Lower lobe of right lung (tissue), 2 donors: ENCODE measurements at places on chromosomes 13 and 19.
A peak's percentile ranks its signal among the peaks of the same experiment; 100 is the strongest.

GRCh38 chr13:108383667-108384066 is 114.1 kb downstream of the TNFSF13B start:
- DNase-seq = no peak

DNA sequence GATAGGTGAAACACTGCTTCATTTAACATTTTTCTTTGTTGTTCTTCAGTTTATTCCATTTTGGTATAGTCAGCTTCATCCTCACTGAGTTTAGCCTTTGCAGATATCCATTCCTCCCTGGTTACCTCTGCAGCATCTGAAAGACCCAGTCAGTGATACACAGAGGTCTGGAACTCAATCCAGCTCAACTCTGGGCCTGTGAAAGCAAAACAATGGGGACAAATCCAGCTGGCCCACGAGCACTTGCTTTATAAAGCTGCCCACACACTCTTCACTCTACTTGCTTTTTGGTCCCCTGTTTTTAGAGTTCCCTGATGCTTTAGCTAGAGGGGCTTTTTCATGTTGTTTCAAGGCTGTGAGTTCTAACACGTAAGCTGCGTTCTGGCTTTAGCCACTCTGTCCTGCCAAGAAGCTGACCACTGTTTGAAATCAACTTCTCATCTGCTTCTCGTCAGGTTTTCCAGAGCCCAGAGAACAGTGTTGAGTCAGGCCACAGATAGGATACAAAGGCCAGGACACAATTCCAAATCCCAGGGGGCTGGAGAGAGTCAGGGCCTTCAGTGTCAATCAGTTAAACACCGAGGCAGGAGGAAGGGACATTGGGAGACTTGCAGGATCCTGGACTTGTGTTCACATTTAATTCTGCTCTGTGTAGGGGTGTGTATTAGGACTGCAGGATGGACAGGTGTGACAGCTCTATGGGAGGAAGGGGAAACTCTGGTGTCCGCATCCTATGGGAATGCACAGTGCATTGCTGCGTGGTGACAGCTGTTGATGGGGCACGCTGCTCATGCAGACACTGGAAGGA is 83.5 kb upstream of the RNF113B start:
- DNase-seq = no peak

GRCh38 chr19:46349311-46349993 is 2.6 kb downstream of the PPP5C start:
- DNase-seq = peak; percentile 48

- DNase-seq = no peak
Measured at GRCh38 chr13:83150616-83151307, 731.5 kb downstream of the SLITRK1 start.

GRCh38 chr13:22270881-22271280 is 600.0 kb downstream of the FGF9 start:
- no peak for DNase-seq

DNA sequence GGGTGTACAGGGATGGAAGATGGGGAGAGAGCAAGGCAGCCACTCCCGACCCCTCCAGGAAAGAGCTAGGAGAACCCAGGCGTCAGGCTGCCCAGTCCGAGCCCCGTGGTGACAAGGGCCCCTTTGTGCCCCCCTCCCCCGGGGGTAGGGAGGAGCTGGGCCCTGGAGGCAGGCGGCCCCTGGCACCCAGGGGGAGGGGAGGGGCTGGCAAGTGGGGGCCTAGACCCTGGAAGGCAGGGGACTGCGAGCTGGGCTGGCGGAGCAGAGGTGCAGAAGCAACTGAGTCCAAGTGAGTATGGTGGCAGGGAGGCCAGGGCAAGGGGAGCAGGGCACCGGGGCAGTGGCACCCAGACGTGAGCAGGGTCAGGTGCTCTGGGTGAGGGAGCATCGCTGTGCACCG is at the start of gene MAG:
MAG (plus strand) TSS at position 246 of the 400 bp plus-strand sequence. CDS start 3,248 bp downstream, outside the sequence.
- DNase-seq = no peak

DNA sequence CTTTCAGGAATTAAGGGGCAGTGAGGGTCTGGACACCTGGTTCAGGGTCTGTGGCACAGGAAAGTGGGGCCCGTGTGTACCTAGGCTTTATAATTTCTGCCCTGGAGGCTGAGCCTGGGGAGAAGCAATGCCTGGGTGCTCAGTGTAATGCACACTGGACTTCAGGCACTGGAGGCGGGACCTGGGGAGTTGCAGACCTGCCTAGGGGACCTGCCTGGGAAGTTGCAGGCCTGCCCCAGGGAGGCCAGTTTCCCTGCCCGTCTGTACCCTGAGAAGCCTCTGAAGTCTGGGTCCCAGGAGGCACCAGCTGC is 2.5 kb upstream of the TMEM59L start:
- DNase-seq = no peak

GRCh38 chr19:55605207-55605636 is 225 bp upstream of the ZNF865 start:
- peak; percentile 98 for DNase-seq

GRCh38 chr19:40147693-40148347 is 43.4 kb upstream of the MAP3K10 start:
- DNase-seq = no peak

DNA sequence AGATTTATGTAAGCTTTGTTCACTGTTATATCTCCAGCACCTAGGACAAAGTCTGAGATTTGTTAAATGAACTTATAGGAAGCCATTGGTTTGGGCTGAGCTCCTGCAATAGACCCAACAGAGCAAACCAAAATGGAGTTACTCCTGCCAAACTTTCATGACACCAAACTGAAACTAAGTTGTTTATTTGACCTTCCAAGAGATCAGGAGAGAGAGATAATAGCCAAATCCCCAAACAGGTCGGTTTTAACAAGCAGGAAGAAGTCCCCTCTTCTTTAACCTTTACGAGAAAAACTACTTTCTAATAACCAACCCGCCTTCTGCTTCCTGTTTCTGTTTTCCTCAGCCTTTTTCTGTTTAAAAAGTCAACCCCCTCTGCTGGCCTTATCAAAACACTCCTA is 54.9 kb upstream of the ATP12A start:
- DNase-seq = no peak

DNA sequence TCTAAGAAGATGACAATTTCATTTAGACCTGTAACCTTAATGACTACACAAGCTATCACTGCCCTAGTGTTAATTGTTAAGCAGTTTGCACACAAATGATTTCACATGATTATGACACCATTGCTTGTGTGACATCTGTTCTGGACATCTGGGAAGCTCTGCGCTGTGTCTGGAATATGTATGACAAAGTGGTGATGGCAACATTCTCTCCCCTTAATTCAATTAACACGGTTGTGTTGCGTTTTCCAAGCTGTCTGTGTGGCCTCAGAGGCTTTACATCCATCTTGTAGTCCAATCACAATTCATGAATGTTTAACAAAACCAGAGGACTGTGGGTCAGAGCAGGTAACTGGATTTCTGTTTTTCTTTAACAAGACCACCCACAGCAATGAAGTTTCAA is 204.4 kb downstream of the COG6 start:
- no peak for DNase-seq

DNA sequence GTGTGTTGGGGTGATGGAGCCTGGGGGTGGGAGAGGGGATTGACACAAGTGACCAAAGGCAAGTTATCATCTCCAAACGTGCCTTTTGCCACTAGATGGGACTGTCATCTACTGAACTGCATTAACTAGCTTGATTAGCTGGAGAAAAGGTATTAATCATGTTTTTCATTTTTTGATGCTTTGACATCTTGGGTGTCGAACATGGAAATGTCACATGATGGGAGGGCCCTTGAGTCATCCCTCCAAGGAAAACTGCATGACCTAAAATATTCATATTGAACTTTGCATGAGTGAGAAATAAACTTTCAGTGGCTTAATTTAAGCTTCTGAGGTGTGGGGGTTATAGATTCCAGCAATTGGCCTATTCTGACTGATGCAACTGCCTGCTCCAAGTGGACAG is 73.3 kb downstream of the ALOX5AP start:
- DNase-seq = no peak

DNA sequence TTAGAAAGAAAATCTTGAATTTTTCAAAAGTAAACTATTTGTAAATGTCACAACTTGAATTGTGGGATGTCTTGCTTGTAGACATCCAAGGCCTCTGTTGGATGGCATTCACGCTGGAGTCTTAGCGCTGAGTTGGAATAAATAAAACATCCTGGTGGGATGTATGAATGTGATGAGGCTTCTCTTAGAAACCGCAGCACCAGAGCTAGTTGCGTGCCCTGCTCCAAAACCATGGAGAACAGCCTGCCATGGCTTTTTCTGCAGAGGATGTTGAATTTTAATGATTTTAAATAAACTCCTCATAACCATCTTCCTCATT is 70.4 kb downstream of the DPY19L3 start:
- no peak for DNase-seq

DNA sequence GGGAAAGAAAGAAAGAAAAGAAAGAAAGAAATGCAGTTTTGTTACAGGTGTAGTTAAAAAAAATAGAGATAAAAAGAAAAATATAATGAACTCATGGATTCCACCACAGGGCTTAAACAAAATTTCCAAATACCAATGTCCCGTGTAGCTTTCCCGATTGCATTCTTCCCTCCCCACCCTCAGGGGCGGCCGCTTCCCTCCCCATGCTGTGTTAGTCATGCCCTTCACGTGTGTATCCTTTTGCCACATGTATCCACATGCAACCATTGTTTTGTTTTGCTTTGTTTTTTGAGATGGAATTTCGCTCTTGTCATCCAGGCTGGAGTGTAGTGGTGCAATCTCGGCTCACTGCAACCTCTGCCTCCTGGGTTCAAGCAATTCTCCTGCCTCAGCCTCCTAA is 3.6 kb upstream of the KMT5C start:
- no peak for DNase-seq

- DNase-seq = no peak
Measured at GRCh38 chr13:57969951-57970350, 338.4 kb downstream of the PCDH17 start.

GRCh38 chr19:2805991-2806649 is 13.5 kb upstream of the ZNF554 start:
- no peak for DNase-seq

DNA sequence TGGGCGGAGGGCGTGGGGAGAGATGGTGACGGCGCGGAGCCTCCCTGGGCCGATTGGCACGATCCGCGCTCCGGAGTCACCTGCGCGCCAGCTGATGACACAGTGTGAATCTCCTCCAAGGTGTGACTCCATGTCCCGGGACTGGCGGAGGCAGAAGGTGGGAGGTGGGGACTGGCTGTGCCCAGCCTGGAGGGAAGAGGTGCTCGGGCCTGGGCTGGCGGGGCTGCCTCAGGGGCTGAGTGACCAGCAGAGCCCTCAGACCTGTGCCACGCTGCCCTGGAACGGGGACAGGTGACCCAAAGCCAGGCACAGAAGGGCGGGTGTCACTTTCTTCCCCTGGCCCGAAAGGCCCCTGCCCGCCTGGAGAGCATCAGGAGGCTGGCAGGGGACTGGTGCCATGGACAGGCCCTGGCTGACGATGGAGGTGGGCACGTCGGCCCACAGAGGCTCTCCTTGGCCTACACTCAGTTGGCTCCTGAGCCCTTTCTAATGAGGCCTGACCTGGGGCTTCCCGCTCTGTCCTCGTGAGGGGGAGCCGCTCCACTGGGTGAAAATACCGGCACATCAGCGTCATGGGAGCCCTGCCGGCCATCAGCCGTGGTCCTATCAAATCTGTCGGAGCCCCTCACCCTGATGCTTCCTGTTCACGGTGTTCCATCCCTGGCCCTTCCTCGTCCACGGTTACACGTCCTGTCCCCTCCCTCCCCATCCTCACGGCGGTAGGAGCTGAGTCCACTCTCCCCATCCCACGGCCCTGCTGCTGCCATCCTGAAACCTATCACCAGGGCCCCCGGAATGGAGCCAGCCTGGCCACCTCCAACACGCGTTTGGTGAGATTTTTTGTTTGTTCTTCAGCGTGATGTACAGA is 75.6 kb downstream of the SPACA7 start:
- DNase-seq = no peak

GRCh38 chr19:48738557-48739403 is 1.6 kb downstream of the RASIP1 start:
- peak; percentile 93 for DNase-seq

- no peak for DNase-seq
Measured at GRCh38 chr13:28022848-28023518, 34.5 kb upstream of the URAD start.

DNA sequence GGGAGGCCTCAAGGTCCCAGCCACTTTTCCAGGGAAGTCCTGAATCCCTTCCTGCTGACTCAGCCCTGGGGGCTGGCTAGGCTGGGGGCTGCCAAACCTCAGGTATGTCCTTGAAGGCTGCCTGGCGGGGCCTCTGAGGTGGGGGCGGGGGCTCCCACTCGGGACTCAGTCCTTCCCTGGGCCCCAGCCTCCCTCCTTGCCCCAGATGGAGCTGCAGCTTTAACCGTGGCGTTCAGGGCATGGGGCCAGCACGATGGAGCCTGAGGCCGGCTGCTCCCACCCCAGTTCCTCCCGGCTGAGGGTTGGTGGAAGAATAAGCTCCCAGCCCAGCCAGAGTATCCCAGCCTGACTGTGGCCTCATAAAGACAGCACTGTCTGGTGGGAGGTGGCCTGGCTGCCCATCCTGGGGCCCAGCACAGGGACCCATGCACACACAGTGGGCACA is 12.4 kb downstream of the CILP2 start:
- no peak for DNase-seq

GRCh38 chr13:48579165-48579918 is 46.5 kb upstream of the RCBTB2 start:
- no peak for DNase-seq

- no peak for DNase-seq
Measured at GRCh38 chr13:85808811-85809210, 9.6 kb upstream of the SLITRK6 start.

GRCh38 chr13:39051157-39051556 is 12.9 kb downstream of the NHLRC3 start:
- no peak for DNase-seq

DNA sequence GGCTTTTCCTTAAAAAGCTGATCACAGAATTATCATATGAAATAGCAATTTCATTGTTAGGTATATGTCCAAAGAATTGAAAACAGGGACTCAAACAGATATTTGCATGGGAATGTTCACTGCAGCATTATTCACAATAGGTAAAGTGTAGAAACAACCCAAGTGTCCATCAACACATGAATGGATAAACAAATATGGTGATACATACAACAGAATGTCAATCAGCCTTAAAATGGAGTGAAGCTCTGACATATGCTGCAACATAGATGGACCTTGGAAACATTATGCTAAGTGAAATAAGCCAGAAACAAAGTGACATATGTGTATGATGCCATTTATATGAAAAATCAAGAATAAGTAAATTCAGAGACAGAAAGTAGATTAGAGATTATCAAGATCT is 6.1 kb upstream of the CEACAM1 start:
- DNase-seq = no peak

GRCh38 chr19:50894478-50895356 is 16.5 kb downstream of the KLK4 start:
- no peak for DNase-seq

GRCh38 chr19:17125728-17126677 is 50.4 kb downstream of the MYO9B start:
- peak; percentile 84 for DNase-seq
